ENCODE measurements at places on chromosomes 6 and 20. TPM values are rescaled to one million over a fixed set of nuclear protein-coding genes. Genes with fewer than 3 reads are reported as not detected.

- no peak for DNase-seq
Measured at GRCh38 chr6:36753671-36754405, 56.2 kb downstream of the RAB44 start.

DNA sequence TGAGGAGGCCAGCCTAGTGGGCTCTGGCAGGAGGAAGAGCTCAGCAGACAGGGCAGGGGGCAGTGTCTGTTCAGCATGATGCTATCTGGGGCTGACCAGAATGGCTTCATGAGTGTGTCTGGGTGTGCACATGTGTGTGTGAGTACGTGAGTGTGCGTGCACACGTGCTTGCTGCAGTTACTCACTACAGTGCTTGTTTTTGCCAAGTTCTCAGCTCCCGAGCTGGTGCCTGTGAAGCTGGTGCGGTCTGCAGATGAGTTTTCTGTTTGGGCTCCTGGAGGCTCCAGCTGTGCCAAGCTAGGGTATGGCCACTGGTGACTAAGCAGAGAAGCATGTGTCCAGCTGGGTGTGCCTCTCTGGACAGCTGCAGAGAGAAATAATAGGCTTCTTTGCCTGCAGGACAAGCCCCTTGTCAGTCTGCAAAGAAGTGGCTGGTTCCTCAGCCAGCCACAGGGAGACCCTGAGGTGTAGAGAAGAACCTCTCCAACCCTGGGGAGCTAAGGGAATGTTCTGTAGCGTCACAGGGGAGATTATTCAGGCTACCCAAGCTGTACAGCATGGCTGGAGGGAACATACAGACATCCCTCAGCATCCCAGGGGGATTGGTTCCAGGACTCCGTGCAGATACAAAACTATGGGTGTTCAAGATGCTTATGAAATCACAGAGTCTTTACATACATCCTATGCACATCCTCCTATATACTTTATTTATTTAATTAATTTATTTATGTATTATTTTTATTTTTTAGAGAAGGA, 40.2 kb upstream of the FAM50B start:
- no peak for DNase-seq

GRCh38 chr6:27642744-27643456, 170.0 kb upstream of the ZNF184 start:
- no peak for DNase-seq

GRCh38 chr6:146472918-146473317, 70.7 kb upstream of the RAB32 start:
- DNase-seq: no peak

- no peak for DNase-seq
Measured at GRCh38 chr6:96899019-96899418, 1.3 kb upstream of the NDUFAF4 start.

DNA sequence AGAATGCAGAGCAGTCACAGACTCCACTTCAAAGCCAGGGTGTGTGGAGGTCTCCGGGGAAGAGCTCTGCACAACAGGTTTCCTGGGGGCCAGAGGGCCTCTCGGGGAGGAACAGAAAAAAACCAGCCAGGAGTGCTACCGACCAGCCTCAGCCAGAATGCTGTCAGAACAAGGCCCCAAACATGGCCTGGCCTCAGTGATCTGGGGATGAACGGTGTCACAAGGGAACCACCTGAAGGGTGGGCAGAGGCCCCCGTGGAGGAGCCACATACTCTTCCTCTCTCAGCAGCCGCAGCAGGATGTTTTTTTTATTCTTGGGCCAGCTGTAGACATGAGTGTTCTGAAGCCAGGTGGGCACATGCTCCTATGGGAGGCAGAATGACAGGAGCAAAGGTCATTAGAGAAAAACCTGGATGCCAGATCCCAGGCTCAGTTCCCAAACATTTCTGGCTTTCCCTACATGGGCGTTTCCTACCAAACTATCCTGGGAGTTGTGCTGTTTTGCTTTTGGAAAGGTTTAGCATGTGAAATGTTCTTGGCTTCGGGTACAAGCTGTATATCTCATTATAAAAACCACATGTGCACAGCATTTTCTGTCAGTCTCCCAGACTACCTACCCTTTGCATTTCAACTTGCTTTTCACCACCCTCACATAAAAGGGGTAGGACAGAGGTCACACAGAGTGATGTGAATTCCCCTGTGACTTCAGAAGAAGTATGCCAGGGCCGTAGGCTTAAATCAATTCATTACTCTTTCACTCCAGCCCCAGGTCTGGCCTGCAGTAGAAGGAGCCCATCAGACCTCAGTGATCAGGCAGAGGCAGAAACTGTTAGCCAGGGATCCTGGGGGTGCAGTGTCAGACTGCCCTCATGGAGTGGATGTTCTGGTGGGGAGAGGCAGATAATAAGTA, 46.2 kb downstream of the TRAF3IP2 start:
- no peak for DNase-seq

- no peak for DNase-seq
Measured at GRCh38 chr6:121925534-121926255, 473.8 kb upstream of the HSF2 start.

DNA sequence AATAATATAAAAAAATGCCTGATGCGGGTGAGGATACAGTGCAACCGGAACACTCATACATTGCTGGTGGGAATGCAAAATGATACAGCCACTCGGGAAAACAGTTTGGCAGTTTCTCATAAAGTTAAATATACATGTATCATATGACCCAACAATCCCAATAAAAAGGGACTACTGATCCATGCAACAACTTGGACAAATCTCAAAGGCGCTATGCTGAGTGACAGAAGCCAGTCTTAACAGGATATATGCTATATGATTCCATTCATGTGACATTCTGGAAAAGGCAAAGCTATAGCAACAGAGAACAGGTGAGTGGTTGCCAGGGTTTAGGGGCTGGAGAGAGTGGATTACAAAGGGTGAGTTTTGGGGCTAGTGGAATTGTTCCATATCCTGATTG, 170.2 kb upstream of the MLN start:
- no peak for DNase-seq

DNA sequence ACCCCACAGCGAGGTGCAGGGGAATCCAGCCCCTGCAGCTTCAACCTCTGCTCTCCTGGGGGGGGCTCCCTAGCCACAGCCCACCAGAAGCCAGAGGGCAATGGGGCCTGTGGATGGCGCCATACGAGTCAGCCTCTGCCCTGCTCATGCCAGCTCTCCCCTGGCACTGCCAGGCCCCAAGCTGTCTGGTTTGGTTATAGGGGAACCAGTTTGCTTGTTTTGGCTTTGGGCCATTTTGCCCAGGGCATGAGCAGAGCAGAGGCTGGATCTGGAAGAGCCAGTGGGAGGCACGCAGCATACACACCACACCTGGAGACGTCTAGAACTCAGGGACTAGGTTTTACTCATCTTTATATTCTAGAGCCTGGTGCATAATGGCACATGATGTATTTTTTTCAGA, 66.7 kb upstream of the SLC22A16 start:
- DNase-seq: no peak

DNA sequence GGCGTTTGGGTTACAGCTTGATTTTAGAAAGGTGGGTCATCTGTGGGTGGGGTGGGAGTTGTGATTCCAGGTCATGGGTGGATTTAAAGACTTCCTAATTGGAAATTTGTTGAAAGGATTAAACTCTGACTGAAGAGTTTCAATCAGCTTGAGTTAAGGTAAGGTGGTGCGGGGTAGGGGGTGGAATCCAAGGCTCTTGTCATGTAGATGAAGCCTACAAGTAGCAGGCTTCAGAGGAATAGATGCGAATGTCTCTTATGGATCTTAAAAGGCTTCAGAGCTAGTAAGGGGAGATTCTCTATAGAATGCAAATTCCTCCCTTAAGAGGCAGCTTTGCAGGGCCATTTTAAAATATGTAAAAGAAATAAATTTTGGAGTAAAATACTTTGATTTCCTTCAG, 645.3 kb downstream of the FRK start:
- DNase-seq: no peak

- no peak for DNase-seq
Measured at GRCh38 chr6:93721386-93722048, 302.2 kb upstream of the EPHA7 start.

DNA sequence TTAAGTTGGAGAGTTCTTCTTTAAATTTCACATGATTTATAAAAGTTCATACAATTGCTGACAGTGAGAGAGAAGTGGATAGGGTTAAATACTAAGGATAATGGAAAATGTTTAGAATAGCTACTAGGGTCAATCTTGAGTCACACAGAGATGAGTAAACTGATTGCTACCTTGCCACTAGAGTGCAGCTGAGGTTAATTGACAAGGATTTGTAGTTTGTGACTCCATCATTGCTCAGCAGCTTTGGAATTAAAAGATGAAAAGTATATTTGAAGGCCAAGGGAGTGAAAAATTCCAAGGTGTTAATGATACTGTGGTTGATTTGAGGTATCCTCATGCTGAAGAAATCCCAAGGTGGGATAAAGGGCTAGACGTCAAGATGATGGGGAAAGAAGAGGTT, 524.0 kb downstream of the UTRN start:
- DNase-seq: no peak

DNA sequence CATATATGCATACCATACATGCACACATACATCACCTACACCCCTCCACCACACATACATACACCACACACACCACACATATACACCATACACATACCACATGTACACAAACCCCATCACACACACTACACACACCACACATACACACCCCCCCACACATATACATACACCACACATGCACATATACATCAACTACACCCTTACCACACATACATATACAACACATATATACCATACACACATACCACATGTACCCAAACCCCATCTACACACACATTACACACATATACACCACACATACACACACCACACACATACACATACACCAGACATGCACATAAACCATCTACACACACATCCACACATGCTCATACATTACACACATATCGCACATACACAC, 52.7 kb downstream of the DAAM2 start:
- no peak for DNase-seq

DNA sequence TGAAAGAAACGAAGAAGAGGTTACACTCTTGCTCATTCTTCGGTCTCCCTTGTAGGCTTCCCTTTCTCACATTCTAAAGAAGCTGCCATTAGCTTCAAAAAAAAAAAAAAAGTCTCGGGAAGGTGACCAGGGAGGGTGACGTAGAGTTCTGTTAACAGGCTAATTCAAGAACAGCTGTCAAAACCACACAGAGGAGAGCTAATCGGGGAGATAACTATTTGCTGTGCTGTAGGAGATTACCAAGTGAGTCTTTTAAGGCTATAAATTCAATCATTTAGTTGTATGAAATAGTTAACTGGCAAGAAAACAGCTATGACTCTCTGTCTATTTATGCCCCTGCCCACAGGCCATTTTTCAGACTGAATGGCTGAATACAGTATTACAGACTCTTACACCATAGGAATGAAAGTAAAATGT, 256.8 kb downstream of the SYNE1 start:
- DNase-seq: no peak

- no peak for DNase-seq
Measured at GRCh38 chr20:24236201-24236600, 233.2 kb upstream of the SYNDIG1 start.

PRSS16 gene
- total RNA-seq: 0.33 TPM

LY6G6F gene
- not detected for total RNA-seq

SDC4 gene
- 15.0 TPM for total RNA-seq

SGK1 gene
- total RNA-seq: 14.8 TPM

SLC22A2 gene
- total RNA-seq: not detected

LATS1 gene
- 33.1 TPM for total RNA-seq
